ENCODE measurements at places on chromosomes 4 and X. TPM values are rescaled to one million over a fixed set of nuclear protein-coding genes. Genes with fewer than 3 reads are reported as not detected.

The DTHD1 gene
- 0.37 TPM for total RNA-seq

- DNase-seq, result peak; percentile 77
These were observed at the start of gene YIPF6 for GRCh38 chrX:68498508-68499379. Gene YIPF6, plus strand, starts transcription at chrX:68499051. Its CDS starts 16 bp downstream, at chrX:68499067.

GRCh38 chr4:623914-624566 lies 1.3 kb upstream of the PDE6B start:
- DNase-seq, result no peak

GRCh38 chr4:128854433-128854832 lies 44.9 kb downstream of the JADE1 start:
- no peak for DNase-seq

GRCh38 chr4:129092631-129093190 lies 628 bp downstream of the SCLT1 start:
- peak; percentile 67 for DNase-seq

The PNCK gene
- total RNA-seq, result 1.1 TPM

GRCh38 chr4:25859429-25860148 lies 3.2 kb downstream of the SEL1L3 start:
- no peak for DNase-seq

The RNF175 gene
- total RNA-seq, result not detected

The STPG2 gene
- not detected for total RNA-seq

DNA sequence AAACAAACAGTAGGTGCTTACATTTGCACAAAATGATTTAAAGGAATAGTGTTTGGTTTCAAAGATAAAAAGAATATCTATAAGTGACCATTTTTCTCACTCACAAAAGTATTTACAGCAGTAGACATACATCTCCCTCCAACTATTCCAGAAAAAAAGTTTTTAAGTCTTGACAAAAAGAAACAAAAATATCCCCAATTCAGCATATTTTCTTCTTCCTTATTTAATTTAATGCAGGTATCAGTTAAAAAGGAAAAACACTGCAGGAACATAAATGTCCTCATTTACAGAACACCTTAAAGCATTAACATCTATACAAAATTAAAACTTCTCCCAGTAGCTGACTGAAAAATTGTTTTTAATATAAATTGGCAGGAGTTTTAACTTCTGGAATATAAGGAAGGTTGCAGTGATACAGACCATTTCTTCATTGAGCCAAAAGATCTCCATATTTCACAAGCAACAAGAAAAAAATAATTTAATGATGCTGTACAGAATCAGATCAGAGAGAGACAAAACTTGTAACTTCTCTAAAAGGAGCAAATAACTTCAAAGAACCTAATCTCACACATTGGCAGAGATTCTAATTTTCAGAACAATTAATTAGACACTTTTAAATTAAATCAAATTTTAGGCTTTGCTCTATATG lies 4.3 kb downstream of the MAB21L2 start:
- DNase-seq, result no peak

The DACH2 gene
- not detected for total RNA-seq

GRCh38 chr4:90357117-90357710 lies 230.0 kb downstream of the CCSER1 start:
- peak; percentile 15 for DNase-seq

GRCh38 chrX:48487362-48487798 lies 11.4 kb downstream of the FTSJ1 start:
- DNase-seq, result peak; percentile 89

The NPY1R gene
- 0.13 TPM for total RNA-seq

The USP17L21 gene
- total RNA-seq, result not detected

DNA sequence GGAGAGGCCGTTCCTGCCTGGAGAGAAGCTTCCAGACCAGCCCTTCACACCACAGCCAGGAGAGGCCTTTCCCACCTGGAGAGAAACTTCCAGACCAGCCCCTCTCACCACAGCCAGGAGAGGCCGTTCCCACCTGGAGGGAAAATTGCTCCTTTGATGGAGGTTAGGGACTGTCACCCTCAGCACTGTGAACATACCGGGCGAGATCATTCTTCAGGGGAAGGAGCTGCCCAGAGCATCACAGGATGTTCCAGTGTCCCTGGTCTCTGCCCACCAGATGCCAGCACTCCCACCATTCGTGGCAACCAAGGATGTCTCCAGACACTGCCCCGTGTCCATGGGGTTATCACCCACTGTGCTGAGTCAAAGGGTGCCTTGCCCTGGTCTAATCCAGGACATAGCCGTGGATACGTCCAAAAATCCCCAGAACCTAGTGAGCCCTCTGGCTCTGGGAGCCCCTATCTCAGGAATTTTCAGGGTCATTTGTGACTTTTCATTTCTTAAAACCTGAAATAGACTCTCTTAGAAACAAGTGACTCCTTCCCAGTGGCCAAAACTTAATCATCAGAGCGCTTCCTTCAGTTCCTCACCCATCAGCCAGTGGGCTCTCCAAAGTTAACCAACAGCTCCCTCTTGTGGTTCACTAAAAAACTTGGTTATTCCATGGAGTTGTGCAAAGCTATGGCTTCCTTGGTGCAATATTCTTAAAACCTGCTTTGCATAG lies 80.2 kb downstream of the CRMP1 start:
- peak; percentile 83 for DNase-seq

DNA sequence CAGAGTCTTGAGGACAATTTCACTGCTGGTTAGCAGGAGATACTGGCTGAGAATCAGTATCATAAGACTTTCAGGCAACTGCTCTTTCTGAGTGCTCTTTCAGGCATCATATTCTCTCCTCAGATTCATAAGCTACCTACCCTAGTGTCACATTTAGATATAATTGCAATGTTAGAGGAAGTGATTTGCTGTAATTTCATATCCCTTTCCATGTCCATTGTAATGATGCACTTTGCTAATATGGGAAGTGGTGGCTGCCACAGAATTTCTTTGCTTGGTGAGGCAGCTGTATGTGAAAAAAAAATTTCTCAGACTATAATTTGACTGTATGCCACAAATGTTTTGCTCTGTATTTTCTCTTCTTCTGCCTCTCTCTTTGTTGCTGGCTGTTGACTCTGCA lies 63.3 kb downstream of the DOCK11 start:
- DNase-seq, result no peak

The VCX gene
- total RNA-seq, result not detected

DNA sequence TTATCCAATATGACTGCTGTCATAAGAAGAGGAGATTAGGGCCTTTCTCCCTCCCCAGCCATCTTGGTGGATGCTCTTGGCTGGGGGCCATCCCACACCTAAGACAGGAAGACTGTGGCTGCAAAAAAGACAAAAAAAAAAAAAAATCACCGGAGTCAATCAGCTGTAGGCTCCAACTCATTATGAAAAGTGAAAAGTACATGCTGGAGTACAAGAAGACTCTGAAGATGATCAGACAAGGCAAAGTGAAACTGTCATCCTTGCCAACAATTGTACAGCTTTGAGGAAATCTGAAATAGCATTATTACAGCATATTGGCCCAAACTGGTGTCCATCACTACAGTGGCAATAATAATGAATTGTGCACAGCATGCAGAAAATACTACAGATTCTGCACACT lies 5.2 kb downstream of the EGFL6 start:
- no peak for DNase-seq

All from HT-29 (cell line).